ENCODE measurements at places on chromosomes 2 and 18. TPM values are rescaled to one million over a fixed set of nuclear protein-coding genes. Genes with fewer than 3 reads are reported as not detected.

DNA sequence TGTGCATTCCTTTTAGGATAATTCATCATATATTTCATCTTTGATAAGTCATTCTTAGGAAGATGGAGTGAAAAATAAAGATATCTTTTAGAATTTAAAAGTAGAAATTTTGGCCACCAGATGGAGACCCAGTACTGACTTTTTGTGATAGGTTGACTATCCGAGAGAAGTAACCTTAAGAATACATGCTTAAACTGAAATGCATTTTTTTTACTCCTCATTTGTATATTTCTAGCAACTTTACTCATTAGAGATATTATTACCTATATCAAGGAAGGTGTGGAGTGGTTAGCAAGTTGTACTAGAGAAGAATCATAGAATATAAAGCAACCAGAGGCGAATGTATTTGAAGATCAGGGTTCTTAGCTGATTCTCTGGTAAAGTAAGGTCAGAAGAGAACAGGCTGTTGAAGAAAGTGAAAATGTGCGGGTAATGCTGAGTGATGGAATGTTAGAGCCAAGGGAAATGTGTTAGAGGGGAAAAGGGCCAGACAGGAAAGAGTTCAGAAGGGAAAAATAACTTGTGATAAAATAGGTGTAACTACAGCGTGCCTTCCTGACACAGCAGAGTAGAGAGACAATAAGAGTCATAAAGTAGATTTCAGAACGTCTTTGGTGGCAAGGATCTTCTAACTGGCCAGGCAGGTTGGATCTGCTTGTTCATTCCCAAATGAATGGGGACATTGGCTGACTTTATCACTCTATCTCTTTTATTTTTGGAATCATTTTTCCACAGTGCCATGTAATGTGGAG is 52.3 kb downstream of the TDRD15 start:
- DNase-seq: no peak

- no peak for DNase-seq
Measured at GRCh38 chr2:146244830-146245229, 1600.0 kb upstream of the ACVR2A start.

Gene PLGLB1
- total RNA-seq: 8.2 TPM

Gene OBSL1
- 0.57 TPM for total RNA-seq
